ENCODE measurements at places on chromosomes 3 and 15. TPM values are rescaled to one million over a fixed set of nuclear protein-coding genes. Genes with fewer than 3 reads are reported as not detected.

LNP1 gene
- 8.2 TPM for total RNA-seq

GTPBP8 gene
- total RNA-seq, result 23.5 TPM

GRCh38 chr15:31382713-31383045 is 56.0 kb downstream of the KLF13 start:
- DNase-seq, result no peak

SLC24A1 gene
- total RNA-seq, result 23.5 TPM
